Stimulated activated CD4-positive, alpha-beta T cell treated with anti-CD3 and anti-CD28 coated beads, TNF-alpha, amount 100 ng/mL, for 1 hour (primary cell): ENCODE measurements at places on chromosomes 6 and 20.

DNA sequence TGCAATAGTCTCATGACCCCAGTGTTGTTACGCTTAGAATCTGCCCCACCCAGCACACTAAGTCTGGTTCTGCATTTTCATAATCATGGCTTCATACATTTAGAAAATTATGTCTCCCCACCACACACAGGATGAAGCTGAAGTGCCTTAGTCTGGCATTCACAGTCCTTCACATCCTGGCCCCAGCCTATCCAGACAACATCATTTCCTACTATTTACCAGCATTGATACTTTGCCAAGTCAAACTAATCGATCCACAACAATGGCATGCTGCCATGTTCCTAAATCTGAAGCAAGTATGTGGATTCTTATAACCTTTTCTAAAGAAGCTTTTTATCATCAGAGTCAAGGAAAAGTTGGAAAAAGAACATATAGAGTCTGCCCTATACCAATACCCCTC, 132.4 kb upstream of the FBXL4 start:
- DNase-seq, result no peak

GRCh38 chr6:64288351-64288750, 652.7 kb downstream of the PHF3 start:
- DNase-seq, result no peak

DNA sequence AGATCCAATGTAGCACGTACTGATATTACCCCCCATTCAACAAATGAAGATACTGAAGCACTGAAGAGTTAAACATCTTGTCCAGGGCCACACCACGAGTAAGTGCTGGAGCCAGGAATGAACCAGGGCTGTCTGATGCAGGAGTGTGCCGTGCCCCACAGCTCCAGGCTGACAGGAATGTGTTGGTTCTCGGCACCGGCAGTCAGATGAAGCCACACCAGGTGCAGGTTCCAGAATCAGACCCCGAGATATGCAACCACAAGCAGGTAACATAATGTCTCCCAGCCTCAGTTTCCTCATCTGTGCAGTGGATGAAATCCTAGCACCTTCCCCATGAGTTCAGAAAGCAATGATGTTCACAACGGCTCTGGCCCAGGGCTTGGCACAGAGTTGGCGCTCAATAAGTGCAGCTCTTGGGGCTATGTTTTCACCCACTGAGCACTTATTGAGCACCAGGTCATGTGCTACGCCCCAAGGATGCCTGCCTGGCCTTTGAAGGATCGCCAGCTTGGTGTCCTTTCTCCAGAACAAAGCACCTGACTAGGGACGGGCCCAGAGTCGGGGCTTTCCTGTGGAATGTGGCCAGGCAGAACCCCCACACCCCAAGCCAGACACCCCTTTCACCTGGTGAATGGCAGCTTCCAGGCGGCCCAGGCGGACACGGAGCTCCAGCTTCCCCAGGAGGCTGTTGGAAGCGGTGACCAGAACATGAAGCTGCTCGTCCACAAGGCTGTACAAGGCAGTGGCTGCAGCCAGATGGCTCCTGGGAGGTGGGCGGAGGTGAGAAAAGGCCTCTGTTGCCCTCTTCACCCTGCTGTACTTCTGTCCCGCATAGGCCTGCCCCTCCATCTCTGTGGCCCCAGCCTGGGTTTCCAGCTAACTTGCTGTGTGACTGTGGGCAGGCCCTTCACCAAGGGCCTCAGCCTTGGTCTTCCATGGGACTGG, 41.3 kb downstream of the KIAA1755 start:
- no peak for DNase-seq

GRCh38 chr20:62088258-62089127, 22.8 kb upstream of the TAF4 start:
- no peak for DNase-seq

DNA sequence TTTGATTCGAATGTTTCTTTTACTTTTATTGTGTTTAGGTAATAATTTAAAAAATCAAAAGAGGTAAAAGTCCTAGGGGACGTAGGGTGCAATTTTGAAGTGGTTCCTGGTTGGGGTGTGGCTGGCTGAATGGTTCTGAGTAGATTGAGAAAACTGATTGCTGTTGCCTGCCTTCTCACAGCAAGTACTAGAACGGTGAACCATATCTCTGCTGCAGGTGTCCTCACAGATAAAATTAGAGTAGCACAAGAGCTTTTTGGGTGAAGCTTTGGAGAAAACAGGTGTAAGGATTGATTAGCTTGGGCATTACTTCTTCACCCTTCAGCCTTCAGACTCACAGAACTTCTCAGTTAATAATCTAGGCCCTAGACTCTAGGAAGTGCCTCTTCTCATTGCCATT, 19.8 kb upstream of the GJA10 start:
- DNase-seq, result no peak

- no peak for DNase-seq
Observed at GRCh38 chr6:137602313-137603197, 108.4 kb upstream of the OLIG3 start.

- no peak for DNase-seq
Observed at GRCh38 chr6:46293641-46294316, 123.0 kb upstream of the ENPP5 start.

DNA sequence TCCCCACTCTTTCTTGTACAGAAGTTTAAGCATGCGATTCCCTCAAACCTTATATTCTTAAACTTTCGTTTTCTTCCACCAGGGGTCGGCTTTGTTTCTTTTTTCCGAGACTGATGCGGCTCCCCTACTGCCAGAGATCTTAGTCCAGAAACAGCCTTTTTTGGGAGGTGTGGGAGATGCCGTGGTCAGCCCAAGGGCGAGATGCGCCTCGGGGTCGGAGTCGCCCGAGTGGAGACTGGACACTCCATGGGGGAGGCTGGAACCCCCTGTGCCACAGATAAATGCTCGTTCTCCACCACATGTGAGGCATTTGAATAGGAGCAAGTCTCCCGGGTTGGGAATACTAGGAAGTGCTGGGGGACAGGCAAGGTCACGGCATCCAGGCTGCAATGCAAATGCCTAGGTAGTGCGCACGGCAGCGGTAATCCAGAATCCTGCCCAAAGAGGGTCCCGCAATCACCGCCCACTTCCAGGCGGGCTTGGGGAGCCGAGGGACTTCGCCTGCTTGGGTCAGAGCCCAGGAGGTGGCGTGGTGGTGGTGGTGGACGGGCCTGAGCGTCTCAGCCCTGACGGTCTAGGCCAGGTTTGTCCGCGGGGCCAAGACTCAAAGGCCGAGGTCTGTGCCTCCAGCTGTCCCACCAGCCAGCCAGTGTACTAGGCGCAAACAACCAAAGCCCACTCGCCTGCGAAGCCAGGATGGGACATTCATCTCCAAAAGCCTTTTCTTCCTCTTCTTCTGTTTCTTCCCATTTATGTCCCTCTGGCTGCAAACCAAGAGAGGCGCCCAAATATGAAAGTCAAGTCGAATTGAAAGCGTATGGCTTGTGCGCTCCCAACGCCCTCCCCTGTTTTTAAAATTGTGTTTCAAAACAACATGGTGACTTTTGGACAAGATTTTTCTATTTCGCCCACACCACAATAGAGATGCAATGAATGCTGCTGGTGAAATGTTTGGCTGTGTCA, 39.3 kb upstream of the OSTM1 start:
- DNase-seq, result no peak

- no peak for DNase-seq
Observed at GRCh38 chr6:42148058-42148457, 5.6 kb upstream of the C6orf132 start.

GRCh38 chr20:38165089-38165965, at the start of gene TGM2:
TSS of gene TGM2 (minus strand) at chr20:38165270. CDS start at chr20:38165198, 72 bp downstream.
- no peak for DNase-seq

- DNase-seq, result no peak
Observed at GRCh38 chr20:21147593-21147992, 21.7 kb downstream of the KIZ start.

DNA sequence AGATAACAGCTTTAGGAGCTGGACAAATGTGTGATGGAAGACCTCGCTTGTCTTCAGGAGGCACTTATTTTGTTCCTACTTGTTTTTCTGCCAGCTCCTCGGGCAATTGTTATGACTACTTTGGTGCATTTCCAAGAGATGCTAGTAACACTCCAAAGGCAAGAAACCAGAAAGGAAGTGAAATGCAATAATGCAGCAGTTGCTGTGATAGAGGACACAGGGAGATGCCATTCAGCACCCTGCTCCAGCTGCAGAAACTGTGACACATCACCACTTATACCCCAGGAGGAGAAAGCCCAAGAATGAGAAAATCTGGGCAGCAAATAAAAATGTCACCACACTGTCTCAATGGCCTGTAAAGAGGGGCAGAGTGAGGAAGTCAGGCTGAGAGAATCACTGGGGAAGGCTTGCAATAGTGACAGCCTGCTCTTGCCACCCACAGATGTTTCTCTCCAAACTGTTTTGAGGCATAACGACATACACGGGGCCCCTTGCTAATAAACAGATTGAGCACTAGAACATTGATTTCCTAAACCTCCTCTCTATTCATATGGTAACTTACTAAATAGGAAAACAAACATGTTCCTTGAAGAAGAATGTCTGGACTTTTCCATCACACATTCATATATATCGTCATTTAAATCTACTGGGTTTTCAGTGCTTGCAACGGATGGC, 231.0 kb upstream of the PRND start:
- no peak for DNase-seq

GRCh38 chr6:63912887-63913286, 277.3 kb downstream of the PHF3 start:
- DNase-seq, result no peak

GRCh38 chr20:9397928-9398327, 116.5 kb upstream of the LAMP5 start:
- no peak for DNase-seq

DNA sequence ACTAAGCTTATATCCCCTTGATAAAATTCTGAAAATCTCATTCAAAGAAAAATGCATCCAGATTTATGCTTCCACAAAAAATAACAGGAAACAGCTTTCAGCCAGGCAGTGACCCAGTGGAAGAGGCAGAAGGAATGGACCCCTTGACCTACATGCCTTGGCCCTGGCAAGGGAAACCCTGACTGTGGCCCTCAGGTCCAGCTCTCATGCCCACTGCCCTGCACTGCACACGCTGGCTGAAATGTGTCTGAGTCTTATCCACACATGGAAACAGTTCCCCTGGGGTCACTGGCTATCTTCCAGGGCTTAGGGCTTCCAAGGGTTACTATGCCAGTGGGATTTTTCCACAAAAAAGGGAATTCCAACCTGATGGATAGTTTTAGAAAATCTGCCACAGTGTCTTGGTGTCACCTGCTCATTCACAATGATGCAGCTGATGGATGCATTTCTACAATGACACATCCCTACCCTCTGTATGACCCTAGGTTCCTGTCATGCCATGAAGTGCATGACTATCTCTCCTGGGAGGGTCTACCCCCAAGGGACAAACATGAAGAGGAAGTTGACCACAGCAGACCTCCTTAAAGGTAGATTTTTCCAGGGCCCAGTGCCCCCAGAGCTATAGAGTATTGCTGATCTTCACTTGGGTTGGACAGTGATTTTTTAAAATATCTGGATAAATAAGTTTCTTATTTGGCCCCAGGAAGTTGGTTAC, 121.9 kb upstream of the CD93 start:
- DNase-seq, result no peak

DNA sequence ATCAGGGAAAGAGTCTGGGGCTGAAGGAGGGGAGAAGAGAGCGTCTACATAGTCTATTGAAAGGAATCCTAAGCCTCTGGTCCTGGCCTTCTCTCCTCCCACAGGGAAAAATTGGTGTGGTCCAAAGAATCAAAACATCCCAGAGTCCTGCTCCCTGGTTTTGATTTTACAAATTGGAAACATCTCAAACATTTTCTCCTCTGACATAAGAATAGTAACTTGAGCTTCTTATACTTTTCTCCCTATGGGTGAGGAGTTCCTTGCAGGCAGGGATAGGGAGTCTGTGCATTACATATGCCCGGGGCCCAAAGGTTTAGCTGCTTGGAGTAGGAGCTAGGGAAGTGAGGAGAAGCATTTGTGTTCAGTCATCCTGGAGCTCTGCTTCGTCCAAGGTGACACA, 120.0 kb upstream of the GGTLC1 start:
- DNase-seq, result no peak

DNA sequence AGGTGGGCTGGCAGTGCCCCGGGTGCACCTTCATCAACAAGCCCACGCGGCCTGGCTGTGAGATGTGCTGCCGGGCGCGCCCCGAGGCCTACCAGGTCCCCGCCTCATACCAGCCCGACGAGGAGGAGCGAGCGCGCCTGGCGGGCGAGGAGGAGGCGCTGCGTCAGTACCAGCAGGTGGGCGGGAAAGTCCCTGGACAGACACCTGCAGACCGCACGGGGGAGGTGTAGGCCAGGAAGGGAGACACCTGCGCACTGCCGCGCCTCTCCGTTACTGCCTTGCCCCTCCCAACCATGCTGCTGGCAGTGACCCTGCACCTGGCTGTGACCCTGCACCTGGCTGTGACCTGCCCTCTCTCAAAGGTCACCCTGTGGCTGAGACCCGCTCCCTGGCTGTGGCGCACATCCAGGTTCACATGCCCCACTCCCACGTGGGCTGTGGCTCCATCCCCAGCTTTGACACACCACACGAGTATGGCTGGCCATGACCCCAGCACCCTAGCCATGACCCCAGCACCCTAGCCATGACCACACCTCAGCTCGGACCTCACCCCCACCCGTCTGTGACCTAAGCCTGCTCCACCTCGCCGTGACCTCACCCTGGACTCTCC, 11.6 kb downstream of the RBCK1 start:
- DNase-seq, result no peak

DNA sequence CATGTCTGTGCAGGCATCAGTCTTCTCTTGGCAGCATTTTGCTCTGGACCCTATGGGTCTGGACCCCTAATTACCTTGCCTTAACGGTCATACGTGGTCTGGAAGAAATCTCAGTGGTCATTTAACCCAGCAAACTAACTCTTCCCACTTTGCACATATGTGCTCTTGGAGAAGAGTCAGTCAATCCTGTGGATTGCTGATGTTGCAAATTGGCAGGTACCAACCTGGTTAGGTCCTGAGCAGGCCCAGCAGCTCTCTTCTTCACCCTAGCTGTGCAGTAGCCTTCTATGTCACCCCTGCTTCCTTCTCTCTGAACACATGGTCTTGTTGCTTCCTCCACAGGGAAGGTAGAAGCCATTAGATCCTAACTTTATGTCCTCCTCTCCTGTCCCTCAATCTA, 1.6 kb downstream of the CEP43 start:
- no peak for DNase-seq

- DNase-seq, result no peak
Observed at GRCh38 chr20:11777387-11778205, 140.1 kb upstream of the BTBD3 start.
